Myocyte (in vitro differentiated cells): ENCODE measurements at places on chromosomes 2 and 18. TPM values are rescaled to one million over a fixed set of nuclear protein-coding genes. Genes with fewer than 3 reads are reported as not detected.

TRIP12 gene
- 167 and 173 TPM in 2 replicates for total RNA-seq

LYPD6B gene
- 0.94 and 1.7 TPM in 2 replicates for total RNA-seq

HJURP gene
- total RNA-seq: 0.62 and 1.4 TPM in 2 replicates

TDRD15 gene
- not detected in 2 replicates for total RNA-seq

TUBA3E gene
- total RNA-seq: not detected in 2 replicates

SPP2 gene
- not detected in 2 replicates for total RNA-seq
